ENCODE measurements at places on chromosomes 2 and 18.

- DNase-seq, result no peak
Measured at GRCh38 chr2:58730764-58731487, 489.8 kb upstream of the FANCL start.

DNA sequence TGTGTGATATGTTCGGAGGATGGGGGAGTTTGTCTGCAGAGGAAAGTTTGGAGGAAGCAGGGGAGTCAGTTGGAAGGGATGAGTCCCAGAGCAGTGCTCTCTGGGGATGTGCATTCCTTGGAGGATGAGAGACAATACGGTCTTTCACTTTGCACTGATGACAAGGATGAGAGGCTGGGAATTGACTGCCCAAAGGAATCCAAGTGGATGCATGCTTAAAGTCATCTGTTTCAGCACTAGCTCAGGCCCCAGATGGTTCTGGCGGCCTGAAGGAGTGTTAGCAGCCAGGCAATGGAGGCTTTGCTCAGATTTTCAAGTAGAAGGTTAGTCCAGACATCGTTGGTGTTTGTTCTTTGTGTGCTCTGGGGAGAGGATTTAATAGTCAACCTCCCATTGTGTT is 100.2 kb downstream of the CRIM1 start:
- DNase-seq, result no peak

DNA sequence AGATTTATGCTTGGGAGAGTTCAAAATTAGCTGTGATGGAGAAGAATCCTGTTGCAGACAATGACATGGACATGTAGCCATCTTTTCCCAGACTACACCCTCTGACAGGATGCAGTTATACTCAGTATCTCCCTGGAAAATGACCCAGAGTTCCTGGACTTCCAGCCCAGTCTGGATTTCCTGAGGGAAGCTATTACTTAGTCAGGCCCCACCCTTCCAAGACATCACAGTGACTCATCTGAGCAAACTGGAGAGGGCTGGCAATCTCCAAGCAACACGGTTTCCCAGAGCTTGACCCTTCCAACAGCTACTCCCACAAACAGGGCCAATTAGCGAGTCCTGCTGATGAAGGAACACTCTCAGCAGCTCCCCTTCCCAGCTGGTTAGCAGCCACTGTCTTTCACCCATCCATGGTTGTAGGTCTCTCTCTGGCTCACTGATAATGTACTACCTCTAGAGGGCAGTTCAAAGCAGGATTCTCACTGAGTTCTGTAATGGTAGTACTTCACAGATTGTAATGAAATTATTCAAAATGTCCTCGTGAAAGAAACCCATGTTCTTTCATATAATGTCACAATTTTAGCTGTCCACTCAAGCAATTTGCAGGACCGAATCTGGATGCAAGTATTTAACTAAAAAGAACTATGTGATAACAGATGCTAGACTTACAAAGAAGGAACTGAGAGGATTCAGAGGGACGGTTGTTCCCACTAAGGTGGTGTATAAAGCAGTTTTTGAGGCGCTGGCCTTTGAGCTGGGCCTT is 110.2 kb downstream of the MDH1 start:
- peak; percentile 1 for DNase-seq

- no peak for DNase-seq
Measured at GRCh38 chr18:22152093-22152492, 17.3 kb upstream of the GATA6 start.

Data from T-helper 1 cell (primary cell).